WERI-Rb-1 (cell line): ENCODE measurements at places on chromosomes 7 and 10.
A peak's percentile ranks its signal among the peaks of the same experiment; 100 is the strongest.

- no peak for DNase-seq
Measured at GRCh38 chr10:84188815-84189214, 5.5 kb upstream of the CDHR1 start.

DNA sequence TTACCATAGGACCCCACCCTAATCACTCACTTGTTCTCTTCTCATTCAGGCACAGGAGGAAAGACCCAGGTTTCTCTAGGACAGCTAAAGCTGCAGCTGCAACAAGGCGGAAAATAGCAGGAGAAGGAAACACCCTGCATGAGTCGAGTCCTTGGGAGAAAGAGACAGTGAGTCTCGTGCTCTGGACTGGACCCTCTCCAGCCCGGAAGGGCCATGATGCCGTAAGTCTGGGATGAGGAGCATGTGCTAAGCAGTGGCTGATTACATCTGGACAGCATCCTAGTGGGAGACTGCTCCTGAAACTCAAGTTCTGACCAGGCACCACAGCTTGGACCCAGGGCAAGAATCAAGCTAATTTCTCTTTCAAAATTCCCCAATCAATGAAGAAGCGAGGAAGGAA, 39.4 kb downstream of the FBXW4 start:
- DNase-seq = no peak

GRCh38 chr7:23664122-23664521, 15.9 kb upstream of the FAM221A start:
- DNase-seq = no peak

DNA sequence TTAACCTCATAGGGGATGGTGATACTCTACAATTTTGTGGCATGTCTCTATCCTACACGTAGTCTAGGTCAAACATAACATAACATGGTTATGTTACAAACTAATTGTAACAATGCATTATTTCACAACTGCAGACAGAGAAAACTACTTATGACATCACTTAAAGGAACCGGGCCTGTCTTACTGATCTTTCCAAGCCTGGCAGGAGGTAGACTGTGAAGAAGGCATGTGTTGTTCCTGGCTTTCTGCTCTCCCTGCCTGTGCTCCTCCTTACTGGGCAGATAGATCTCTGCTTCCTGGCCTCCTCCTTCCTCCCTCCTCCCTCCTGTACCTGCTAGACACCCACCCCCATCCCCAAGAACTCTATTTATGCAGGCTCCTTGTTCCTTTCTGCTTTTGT, 5.4 kb downstream of the CACNB2 start:
- DNase-seq = no peak

- no peak for DNase-seq
Measured at GRCh38 chr7:154918266-154918665, 84.7 kb downstream of the PAXIP1 start.

- no peak for DNase-seq
Measured at GRCh38 chr7:148129023-148129422, 461.5 kb upstream of the C7orf33 start.

DNA sequence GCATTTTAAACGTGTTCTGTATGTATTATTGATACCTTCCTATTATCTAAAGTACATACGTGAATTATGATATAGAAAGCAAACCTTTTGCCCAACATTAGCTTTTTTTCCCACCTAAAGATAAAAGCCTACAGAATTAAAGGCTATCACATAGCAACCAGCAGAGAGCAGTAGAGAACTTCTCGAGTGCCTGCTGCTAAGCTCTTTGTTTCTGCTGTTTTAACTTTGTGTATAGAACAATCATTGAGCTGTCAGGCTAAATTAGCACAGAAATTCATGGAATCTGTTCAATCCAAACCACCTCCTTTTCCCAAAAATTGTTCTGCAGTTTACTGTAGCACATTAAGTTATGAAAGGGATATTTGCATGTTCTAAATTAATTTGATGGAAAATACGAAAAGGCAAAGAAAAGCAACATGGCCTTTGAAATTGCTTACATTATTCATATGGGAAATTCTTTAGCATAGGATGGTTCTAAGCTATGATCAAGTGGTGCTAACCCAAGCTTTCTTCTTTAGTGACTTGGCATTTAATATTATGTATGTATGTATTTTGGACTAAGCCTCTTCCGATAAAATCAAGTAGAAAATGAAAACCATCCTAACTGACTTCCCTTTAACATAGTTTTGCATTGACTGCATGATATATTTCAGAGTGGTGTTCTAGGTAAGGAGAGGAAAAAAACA, 1288.5 kb downstream of the GATA3 start:
- no peak for DNase-seq

GRCh38 chr10:35574924-35575352, 30.2 kb upstream of the GJD4 start:
- no peak for DNase-seq

DNA sequence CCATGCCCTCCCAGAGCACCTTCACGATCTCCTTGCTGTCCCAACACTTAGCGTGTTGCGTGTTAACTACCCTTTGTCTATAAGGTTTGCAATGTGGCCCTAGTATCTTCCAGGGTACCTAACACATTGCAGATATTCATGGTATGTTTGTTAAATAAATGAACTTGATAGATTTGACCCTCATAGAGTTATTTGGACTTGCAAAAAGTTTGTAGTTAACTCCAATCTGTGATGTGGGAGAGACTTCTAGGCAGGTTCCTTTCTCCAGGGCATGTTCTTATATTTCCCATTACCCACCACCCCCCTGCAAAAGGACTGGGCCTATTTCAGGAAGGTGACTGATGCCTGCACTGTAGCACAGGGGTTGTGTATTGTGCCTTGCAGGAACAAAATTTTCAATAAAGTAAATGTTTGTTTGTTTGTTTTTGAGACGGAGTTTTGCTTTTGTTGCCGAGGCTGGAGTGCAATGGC, 612 bp downstream of the HILPDA start:
- DNase-seq = no peak

DNA sequence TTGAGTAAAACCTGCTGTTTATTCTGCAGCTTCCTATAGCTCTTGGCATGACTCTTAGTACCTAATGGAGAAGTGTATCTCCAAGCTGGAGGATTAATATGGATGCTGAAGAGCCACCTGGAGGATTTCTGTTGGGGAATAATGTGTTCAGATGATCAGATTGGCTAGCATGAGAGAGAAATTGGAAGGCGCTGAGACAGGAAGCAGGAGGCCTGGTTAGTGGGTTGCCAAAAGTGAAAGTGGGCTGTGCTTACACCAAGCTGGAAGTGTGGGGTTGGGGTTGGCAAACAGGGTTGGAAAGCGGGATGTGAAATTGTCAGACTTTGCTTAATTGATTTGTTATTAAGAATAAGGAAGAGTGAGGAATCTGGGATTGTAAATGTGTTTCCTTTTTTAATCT, 111.8 kb upstream of the PLPP4 start:
- DNase-seq = no peak

DNA sequence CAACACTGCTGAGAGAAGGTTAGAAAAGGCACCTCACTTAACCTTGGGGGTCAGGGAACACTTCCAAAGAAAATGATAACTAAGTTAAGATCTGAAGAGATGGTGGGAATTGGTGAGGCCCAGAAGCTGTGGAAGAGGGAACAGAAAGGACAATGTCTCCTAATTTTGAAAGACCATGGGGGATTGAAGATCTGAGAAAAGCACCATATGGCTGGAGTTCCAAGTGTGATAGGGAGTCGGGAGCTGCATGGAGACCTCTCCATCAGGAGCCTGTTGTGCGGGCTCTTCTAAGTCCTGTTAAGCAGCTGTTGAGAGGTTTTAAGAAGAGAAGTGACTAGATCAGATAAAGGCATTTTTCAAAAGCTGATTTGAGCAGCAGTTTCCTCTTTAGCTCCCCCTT, 254.3 kb downstream of the CDK14 start:
- DNase-seq = peak; percentile 82

DNA sequence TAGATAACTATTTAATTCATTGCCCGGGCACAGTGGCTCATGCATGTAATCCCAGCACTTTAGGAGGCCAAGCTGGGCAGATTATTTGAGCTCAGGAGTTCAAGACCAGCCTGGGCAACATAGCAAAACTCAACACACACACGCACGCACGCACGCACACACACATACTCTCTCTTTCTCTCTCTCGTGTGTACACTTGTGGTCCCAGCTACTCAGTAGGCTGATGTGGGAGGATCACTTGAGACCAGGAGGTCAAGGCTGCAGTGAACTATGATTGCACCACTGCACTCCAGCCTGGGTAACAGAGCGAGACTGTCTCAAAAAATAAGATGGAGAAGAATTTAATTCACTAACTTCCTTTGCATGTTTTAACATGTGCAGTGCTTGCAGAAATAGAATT, 38.1 kb downstream of the PTPN12 start:
- no peak for DNase-seq

GRCh38 chr7:88694207-88694606, 65.3 kb upstream of the ZNF804B start:
- no peak for DNase-seq

- no peak for DNase-seq
Measured at GRCh38 chr10:64846700-64847099, 1325.5 kb downstream of the REEP3 start.

DNA sequence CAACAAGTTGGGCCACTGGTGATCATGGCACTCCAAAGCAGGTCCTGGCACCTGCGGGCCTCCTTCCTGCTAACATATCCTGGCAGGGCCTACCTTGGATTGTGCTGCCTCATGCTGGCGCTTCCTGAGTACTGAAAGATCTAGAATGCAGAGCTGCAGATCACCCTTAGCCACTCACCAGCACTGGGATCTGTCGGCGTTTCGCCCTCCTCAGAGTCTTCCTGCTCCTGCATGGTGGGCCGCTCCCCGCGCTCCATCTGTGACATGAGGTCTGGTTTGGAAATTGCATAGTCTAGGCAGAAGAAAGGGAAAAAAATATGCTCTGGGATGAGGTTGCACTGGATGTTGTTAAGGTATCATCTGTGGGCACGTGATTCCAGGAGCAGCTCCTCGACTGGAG, 10.0 kb downstream of the ZNF777 start:
- DNase-seq = no peak

DNA sequence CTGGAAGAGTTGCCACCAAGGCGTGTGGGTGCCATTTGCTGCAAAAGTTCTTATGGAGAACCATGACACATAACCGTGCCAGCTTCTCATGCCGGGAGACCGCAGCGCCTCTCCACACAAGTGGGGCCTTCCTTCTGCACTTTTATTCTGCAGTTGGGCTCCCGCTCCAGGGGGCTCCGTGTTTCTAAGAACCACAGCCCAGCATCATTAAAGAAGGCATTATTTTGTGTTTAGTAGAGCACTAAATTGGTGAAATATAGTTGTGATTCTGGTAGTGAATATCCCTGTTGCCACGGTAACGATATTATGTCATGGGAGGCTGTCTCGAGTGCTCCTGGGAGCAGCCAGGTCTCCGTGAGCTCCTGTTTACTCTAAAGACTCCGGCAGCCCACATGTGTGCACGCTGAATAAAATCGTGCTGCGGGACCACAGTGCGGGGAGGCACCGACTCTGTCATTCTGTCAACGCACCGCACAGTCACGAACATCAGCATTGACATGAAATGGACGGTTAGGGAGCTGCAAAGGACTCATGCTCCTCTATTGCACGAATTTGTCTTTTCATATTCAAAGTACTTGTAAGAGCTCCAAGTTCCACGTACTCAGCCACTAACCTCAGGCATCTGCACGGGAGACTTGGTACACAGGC, 68.8 kb upstream of the PITRM1 start:
- DNase-seq = no peak

GRCh38 chr10:77710081-77710551, 72.5 kb upstream of the KCNMA1 start:
- DNase-seq = no peak

- peak; percentile 80 for DNase-seq
Measured at GRCh38 chr10:122113161-122113944, 124.4 kb downstream of the TACC2 start.

- no peak for DNase-seq
Measured at GRCh38 chr10:99372546-99373271, 43.6 kb downstream of the CNNM1 start.

GRCh38 chr7:48144291-48144768, 26.9 kb upstream of the ABCA13 start:
- no peak for DNase-seq

GRCh38 chr7:103640031-103640779, 194.2 kb upstream of the SLC26A5 start:
- DNase-seq = no peak

- peak; percentile 21 for DNase-seq
Measured at GRCh38 chr7:26420422-26421019, 128.9 kb downstream of the SNX10 start.

DNA sequence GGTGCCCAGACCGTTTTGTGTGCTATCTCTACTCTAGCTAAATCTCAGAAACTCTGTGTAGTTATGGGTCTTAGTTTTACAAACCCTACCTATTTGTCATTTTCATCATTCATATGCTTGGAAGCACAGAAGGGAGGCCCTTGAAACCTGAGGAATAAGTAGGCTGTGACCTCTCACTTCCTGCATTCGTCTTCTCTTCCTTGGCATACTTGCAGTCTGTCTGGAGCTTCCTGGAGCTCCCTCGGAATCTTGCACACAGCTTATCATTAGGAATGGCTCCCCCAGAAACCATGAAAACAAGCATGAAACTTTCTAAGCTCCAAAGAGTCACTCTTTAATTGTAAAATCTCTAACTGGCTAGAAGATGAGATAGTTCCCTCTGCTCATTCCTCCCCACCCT, 376.9 kb upstream of the MYO3A start:
- no peak for DNase-seq

DNA sequence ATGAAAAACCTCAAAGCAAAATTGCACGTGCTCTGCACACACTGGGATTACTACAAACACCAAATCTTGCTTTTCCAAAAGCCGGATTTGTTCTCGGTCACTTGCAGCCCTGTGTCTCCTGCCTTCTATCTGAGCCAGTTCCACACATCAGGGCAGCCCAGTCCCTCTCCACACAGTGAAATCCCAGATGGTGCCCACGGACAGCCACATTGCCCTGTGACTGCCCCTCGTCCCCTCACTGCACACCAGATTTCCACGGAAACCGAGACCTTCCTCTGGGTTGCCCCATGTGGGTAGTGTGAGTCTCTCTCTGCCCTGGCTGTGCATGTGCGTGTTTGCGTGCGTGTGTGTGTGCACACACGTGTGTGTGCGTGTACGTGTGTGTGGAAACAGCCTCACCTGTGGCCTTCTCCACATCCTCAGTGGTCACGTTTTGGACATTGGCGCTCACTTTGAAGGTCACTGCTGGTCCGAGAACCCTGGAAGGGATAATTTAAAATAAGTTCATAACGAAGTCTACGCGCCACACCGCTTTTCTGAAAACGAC, 506.7 kb downstream of the PTPRN2 start:
- DNase-seq = no peak
